Stimulated activated CD4-positive, alpha-beta T cell treated with anti-CD3 and anti-CD28 coated beads, Interleukin-1b, Interleukin-23, amount 100 ng/mL, for 4 hours (primary cell): ENCODE measurements at places on chromosomes 12 and 14.

GRCh38 chr14:24829862-24830261, 195.9 kb upstream of the GZMB start:
- no peak for DNase-seq

GRCh38 chr12:12718853-12719252, 1.7 kb downstream of the CDKN1B start:
- no peak for DNase-seq

GRCh38 chr12:28209782-28210181, 19.5 kb downstream of the CCDC91 start:
- DNase-seq: no peak

DNA sequence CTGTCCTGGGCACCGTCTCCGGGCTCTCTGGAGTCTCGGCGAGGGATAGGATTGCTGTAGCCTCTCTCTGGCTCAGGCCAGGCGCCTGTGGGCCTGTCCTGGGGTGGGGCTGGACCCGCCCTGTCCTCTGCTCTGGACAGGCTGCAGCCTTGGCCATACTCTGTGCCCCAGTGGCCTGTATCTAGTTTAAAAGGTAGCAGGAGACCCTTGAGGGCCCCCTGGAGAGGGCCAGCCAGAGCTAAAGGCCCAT, 1.8 kb downstream of the KIF26A start:
- no peak for DNase-seq

DNA sequence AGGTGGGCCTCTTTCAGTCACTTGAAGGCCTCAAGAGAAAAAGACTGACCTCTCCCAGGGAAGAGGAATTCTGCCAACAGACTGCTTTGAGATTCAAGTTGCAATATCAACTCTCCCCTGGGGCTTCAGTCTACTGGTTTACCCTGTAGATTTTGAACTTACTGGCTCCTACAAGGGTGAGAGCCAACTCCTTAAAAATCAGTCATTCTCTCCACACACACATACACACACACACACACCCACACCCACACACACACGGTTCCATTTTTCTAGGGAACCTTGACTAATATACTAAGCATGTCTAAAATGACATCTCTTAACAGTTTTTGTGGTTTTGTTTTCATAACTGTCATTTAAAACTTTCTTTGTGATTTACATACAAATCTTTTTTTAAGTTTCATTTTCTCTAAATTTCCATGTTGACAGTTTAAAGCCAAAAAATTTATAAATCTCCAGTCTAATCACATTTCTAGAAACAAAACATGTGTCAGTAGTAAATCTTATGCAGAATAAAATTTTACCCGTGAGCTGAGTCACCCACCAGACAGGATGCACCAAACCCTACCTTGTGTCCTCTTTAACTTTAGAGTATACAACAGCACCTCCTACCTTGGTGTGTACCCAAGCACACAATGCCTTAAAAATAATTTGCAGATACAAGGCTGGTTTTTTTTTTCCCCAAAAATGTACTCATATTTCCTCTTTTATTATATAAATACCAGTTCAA, 394.6 kb downstream of the AEBP2 start:
- no peak for DNase-seq

DNA sequence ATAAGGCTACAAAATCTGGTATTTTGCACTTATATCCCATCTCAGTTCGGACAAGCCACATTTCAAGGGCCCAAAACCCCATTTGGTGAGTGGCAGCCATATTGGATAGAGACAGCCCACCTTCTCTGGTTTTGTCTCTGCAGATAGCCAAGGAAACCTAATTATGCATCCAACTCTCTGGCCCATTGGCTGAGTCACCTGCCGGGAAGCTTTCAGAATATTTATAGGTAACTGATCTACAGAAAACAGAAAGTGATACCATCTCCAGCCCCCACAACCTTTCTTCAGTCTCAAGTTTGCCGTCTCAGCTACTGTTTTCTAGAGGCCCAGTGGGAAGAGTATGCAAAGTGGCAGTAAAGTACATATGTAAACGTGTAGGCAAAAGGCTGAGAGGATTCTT, 33.7 kb upstream of the PPP1CC start:
- peak; percentile 17 for DNase-seq

GRCh38 chr14:57869617-57870016, 3.7 kb upstream of the SLC35F4 start:
- no peak for DNase-seq
